ENCODE measurements at places on chromosomes 5 and 9.
A peak's percentile ranks its signal among the peaks of the same experiment; 100 is the strongest.

DNA sequence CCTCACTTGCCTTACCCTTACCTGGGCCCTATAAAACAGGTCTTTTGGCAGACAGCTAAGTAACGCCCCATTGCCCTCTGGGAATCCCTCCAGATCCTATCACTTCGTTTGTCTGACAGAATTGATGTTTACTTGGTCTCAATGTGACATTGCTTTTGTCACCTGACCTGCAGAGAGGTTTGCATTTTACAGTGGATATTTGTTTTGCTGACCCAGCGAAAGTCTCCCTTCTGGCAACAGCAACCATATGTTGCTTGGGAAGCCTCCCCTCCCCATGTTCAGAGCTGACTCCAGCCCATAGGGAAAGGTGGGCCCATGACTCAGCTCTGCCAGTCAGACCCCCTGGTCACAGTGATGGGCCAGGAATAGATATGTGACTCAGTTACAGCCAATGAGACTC is 54.0 kb upstream of the LARP1 start:
- no peaks in the 10 kb centered on the region for H3K4me1 ChIP-seq
- no peak overlapping the region for H3K27ac ChIP-seq
- no peak for DNase-seq
- no peak overlapping the region for H3K4me3 ChIP-seq

GRCh38 chr5:154209591-154210081 is 19.1 kb downstream of the GALNT10 start:
- H3K27ac ChIP-seq = no peak overlapping the region
- H3K4me1 ChIP-seq = no peaks in the 10 kb centered on the region
- DNase-seq = no peak
- H3K27me3 ChIP-seq = no peaks in the 10 kb centered on the region
- H3K4me3 ChIP-seq = no peak overlapping the region
- H3K36me3 ChIP-seq = no peaks in the 10 kb centered on the region

- no peaks in the 10 kb centered on the region for H3K27me3 ChIP-seq
- H3K4me3 ChIP-seq = no peak overlapping the region
Observed at GRCh38 chr5:34718516-34718915, 62.4 kb downstream of the RAI14 start.

DNA sequence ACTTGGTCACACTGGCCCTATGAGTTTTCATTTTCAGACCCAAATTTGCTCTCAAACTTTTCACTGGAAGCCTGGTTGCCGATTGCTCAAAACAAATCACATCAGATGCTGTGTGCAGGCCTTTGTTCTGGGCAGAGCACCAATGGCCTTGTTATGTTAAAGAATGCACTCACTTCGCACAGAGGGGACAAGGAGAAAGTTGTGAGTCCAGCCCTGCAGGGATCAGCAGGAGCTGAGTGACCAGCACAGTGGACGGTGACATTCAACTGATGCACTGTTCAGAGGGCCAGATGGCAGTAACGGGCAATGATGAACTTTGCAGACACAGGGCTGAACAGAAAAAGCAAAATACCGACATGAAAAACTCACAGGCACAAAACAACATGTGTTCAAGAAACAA is 86.1 kb downstream of the BARX1 start:
- H3K27me3 ChIP-seq = no peaks in the 10 kb centered on the region
- no peaks in the 10 kb centered on the region for H3K4me1 ChIP-seq
- H3K4me3 ChIP-seq = no peak overlapping the region
- no peak overlapping the region for H3K27ac ChIP-seq

GRCh38 chr5:159017786-159018185 is 81.9 kb downstream of the EBF1 start:
- no peaks in the 10 kb centered on the region for H3K27me3 ChIP-seq
- peaks cover 17% of the 10 kb centered on the region for H3K4me1 ChIP-seq
- H3K27ac ChIP-seq = no peak overlapping the region
- peak; percentile 39 for DNase-seq
- no peaks in the 10 kb centered on the region for H3K36me3 ChIP-seq

GRCh38 chr5:141412854-141413539 is at the start of gene PCDHGA10:
PCDHGA10 (plus strand) TSS chr5:141412987; CDS start chr5:141413176, 189 bp downstream.
- peak; percentile 38 for DNase-seq
- no peaks in the 10 kb centered on the region for H3K4me1 ChIP-seq
- no peaks in the 10 kb centered on the region for H3K36me3 ChIP-seq
- H3K4me3 ChIP-seq = no peak within 1 kb of the TSS

- no peak overlapping the region for H3K4me3 ChIP-seq
- no peaks in the 10 kb centered on the region for H3K4me1 ChIP-seq
- H3K36me3 ChIP-seq = no peaks in the 10 kb centered on the region
- DNase-seq = no peak
Observed at GRCh38 chr5:68662804-68663307, 431.0 kb upstream of the SLC30A5 start.

GRCh38 chr9:68932458-68932857 is 81.5 kb downstream of the PRKACG start:
- H3K27ac ChIP-seq = no peak overlapping the region
- H3K4me3 ChIP-seq = no peak overlapping the region
- no peaks in the 10 kb centered on the region for H3K27me3 ChIP-seq
- no peaks in the 10 kb centered on the region for H3K4me1 ChIP-seq
- DNase-seq = no peak

DNA sequence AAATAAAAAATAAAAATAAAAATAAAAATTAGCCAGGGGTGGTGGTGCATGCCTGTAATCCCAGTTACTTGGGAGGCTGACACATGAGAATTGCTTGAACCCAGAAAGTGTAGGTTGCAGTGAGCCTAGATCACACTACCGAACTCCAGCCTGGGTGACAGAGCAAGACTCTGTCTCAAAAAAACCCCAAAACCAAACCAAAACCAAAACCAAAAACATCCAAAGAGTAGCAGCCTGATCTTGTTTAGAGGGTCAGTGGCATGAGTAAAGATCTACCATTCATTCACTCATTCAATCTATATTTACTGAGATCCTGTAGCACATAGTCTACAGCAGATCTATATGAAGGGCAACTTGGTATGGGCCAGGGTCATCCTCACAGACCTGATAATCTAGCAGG is 202.4 kb downstream of the MAPKAP1 start:
- DNase-seq = no peak
- no peak overlapping the region for H3K4me3 ChIP-seq
- no peaks in the 10 kb centered on the region for H3K27me3 ChIP-seq
- H3K36me3 ChIP-seq = peaks cover 39% of the 10 kb centered on the region

- H3K4me3 ChIP-seq = no peak overlapping the region
- no peaks in the 10 kb centered on the region for H3K4me1 ChIP-seq
- peak overlapping the region; percentile 53 for H3K27ac ChIP-seq
Observed at GRCh38 chr5:42518595-42519221, 95.5 kb downstream of the GHR start.

- H3K4me1 ChIP-seq = no peaks in the 10 kb centered on the region
- no peak overlapping the region for H3K27ac ChIP-seq
- no peak overlapping the region for H3K4me3 ChIP-seq
- H3K27me3 ChIP-seq = no peaks in the 10 kb centered on the region
Observed at GRCh38 chr5:123300266-123300665, 122.9 kb downstream of the CEP120 start.

DNA sequence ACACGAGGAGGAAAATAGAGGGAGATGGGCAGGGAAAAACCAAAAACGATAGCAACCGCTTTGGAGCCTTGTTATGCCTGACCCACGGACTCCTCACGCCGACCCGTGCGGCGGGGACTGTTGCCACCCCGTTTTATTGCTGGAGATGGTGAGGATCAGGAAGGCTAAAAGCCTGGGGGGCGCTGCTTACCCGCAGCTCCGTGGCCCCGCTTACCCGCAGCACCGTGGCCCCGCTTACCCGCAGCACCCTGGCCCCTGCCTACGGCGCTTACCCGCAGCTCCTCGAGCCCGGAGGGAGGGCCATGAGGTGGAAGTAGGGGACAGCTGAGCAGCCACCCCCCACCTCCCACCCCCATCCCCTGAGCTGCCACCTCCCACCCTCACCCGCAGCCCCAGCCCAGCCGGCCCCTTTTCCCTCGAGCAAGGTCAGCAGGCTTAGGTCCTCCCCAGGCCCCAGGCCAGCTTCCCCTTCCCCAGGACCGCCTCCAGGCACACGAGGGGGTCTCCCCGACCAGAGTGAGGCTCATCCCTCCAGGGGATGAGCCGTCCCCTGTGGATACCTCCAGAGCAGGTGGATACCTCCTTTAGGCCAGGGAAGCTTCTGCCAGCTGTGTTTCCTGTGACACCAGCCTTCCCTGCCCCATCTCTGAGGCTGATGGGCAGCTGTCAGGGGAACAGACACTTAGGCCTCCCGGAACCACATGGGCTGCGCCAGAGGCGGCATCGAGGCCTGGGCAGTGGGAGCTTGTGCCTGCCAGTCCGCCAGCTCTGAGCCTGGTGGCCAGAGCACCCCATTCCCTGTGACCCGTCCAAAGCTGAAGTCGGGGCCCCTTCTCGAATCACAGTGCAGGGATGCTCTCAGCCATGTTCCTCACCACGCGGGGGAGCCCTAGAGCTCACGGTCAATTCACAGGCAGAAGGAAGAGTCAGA is 92.3 kb downstream of the LMX1B start:
- peak; percentile 76 for DNase-seq
- no peaks in the 10 kb centered on the region for H3K27me3 ChIP-seq
- no peak overlapping the region for H3K27ac ChIP-seq
- H3K36me3 ChIP-seq = no peaks in the 10 kb centered on the region
- peaks cover 10% of the 10 kb centered on the region for H3K4me1 ChIP-seq

- peaks cover 15% of the 10 kb centered on the region for H3K4me1 ChIP-seq
- no peak overlapping the region for H3K4me3 ChIP-seq
- no peaks in the 10 kb centered on the region for H3K36me3 ChIP-seq
- no peak for DNase-seq
- no peak overlapping the region for H3K27ac ChIP-seq
Observed at GRCh38 chr9:136103651-136104487, 8.8 kb upstream of the NACC2 start.

- DNase-seq = no peak
- H3K27ac ChIP-seq = peak overlapping the region; percentile 88
- peak overlapping the region; percentile 60 for H3K4me3 ChIP-seq
Observed at GRCh38 chr9:95505717-95506427, 10.9 kb downstream of the PTCH1 start.

DNA sequence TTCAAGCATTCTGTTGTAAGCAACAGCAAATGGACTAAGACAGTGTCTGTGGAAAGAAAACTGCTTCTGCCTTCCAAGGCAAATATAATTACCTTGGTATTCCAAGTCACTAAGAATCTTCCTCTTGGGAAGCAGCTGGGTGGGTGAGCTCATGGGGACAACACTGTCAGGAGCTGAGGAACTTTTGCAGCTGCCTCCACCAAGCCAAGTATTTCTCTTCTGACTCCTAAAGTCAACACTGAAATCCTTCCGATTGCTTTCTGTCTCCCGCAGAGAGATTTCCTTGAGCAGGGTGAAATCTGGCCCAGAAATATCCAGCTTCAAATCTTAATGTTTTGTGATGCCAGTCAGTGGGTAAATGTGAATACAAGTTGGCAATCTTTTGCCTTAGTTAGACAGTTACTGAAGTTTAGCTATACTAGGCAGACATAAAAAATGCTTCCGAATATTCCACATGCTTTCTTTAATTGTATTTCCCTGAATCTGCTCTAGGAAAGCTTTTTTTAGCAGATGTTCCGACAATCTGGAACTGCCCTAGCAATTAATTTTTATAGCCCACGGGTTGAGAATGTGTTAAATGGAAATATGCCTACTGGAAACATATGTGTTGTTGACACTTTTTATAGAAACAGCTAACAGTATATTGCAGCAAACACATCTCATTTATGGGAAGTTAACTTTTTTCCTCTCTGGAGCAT is 369.9 kb upstream of the DAB2 start:
- no peak overlapping the region for H3K4me3 ChIP-seq
- no peaks in the 10 kb centered on the region for H3K36me3 ChIP-seq
- no peak overlapping the region for H3K27ac ChIP-seq
- H3K27me3 ChIP-seq = no peaks in the 10 kb centered on the region
- DNase-seq = no peak
- no peaks in the 10 kb centered on the region for H3K4me1 ChIP-seq

GRCh38 chr5:50325237-50325832 is 115.8 kb downstream of the EMB start:
- no peaks in the 10 kb centered on the region for H3K36me3 ChIP-seq
- H3K4me3 ChIP-seq = no peak overlapping the region
- H3K27me3 ChIP-seq = no peaks in the 10 kb centered on the region
- no peak overlapping the region for H3K27ac ChIP-seq
- no peak for DNase-seq
- H3K4me1 ChIP-seq = no peaks in the 10 kb centered on the region

- no peaks in the 10 kb centered on the region for H3K4me1 ChIP-seq
- H3K4me3 ChIP-seq = no peak overlapping the region
- no peak overlapping the region for H3K27ac ChIP-seq
- no peaks in the 10 kb centered on the region for H3K36me3 ChIP-seq
- no peaks in the 10 kb centered on the region for H3K27me3 ChIP-seq
Observed at GRCh38 chr9:133080161-133080560, 18.4 kb downstream of the CEL start.

- no peaks in the 10 kb centered on the region for H3K27me3 ChIP-seq
- no peaks in the 10 kb centered on the region for H3K4me1 ChIP-seq
- H3K27ac ChIP-seq = no peak overlapping the region
- no peak for DNase-seq
Observed at GRCh38 chr5:4643960-4644359, 496.2 kb upstream of the ADAMTS16 start.

GRCh38 chr5:89450149-89450538 is 567.2 kb upstream of the MEF2C start:
- no peaks in the 10 kb centered on the region for H3K36me3 ChIP-seq
- H3K27me3 ChIP-seq = no peaks in the 10 kb centered on the region
- H3K27ac ChIP-seq = no peak overlapping the region
- DNase-seq = no peak
- H3K4me3 ChIP-seq = no peak overlapping the region

DNA sequence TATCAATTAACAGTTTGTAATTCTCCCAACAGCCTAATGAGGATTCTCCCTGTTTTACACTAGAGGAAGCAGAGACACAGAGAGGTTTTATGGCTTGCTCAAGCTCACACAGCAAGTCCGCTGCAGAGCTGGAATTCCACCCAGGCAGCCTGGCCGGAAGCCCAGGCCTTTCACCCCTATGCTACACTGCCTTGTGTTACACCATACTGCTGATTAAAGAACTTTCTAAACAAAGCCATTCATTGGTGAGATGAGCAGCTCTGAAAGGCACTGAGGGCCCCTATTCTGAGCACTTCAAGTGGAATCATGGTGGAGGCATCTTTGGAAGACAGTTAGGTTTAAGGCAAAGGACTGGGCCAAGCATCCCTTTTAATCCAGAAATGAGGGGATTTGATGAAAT is 14.7 kb upstream of the LARP1 start:
- no peaks in the 10 kb centered on the region for H3K27me3 ChIP-seq
- no peaks in the 10 kb centered on the region for H3K36me3 ChIP-seq
- no peak overlapping the region for H3K4me3 ChIP-seq
- no peak for DNase-seq
